Activated CD4-positive, alpha-beta T cell treated with anti-CD3 and anti-CD28 coated beads, Interleukin-2, amount 50 U/mL, for 48 hours (primary cell): ENCODE measurements at places on chromosomes 1 and 21.

DNA sequence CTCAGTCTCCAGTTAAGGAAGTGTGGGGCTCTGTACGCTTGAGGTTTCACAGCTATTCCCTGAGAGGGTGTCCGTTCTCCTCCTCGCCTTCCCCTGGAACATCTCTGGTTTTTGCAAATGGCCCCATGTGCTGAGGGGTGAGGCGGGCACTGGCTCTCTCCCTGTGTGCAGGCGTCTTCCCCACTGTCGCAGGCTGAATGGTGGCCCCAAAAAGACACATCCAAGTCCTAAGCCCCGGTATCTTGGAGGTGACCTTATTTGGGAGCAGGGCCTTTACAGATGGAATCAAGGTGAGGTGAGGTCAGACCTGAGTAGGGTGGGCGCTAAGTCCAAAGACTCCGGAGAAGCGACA is 98.0 kb upstream of the TMPRSS2 start:
- no peak for DNase-seq

DNA sequence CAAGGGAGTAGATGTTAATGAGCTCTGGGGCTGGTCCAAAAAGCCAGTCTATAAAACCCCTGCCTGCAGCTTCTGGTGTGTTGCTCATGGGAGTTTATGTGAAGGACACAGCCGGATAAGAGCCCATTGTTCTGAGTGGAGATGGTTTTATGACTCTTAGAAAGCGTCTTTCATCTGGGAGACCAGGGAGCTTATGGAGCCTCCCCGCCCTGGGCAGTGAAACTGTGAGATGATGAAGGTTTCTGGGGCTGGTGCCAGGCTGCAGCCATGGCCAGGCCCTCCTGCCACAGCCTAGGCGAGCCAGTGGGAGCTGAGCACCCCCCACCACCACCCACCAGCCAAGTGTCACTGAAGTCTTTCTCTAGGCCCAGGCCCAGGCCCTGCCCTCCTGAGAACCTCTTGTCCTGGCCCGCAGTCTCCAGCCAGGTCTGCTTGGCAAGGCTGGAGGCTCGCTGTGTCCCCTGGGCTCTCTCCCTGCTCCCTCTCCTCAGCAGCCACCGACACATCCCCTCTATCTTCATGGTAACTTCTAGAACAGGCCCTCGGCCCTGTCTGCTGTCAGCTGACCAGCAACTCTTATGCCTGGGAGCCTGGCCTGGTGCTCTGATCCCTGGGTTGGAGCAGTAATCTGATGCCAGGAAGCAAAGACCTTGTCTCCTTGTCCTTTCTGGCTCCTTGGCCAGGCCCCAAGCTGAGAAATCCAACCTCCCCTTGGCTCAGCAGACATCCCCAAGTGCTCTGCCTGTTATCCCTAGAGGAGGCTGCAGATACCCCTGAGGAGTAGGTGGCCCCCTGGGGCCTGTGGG is 7.6 kb upstream of the ARHGEF10L start:
- no peak for DNase-seq

GRCh38 chr1:161737625-161738024 is 12.0 kb upstream of the DUSP12 start:
- DNase-seq = no peak

GRCh38 chr21:37771181-37771580 is 145.1 kb downstream of the KCNJ6 start:
- no peak for DNase-seq

- DNase-seq = no peak
Observed at GRCh38 chr1:246609632-246610031, 43.4 kb downstream of the CNST start.

DNA sequence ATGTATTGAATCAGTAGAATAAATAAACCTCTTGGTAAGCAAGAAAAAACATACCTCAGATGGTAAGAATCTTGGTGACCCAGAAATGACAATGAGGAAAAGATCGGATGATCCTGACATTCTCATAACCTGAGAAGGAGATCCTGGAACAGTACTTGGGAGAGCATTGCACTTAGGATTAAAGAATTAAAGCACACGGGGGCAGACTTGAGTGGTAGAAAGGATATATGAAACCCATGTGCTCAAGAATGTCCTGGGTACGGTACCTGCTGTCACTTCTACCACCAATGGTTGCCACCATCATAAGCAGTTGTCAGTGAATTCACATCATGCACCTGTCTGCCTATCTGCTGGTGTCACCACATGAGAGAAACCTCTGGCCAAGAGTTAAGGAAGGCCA is 108.9 kb upstream of the GJB5 start:
- DNase-seq = no peak
